ENCODE measurements at places on chromosomes 7 and 10. TPM values are rescaled to one million over a fixed set of nuclear protein-coding genes. Genes with fewer than 3 reads are reported as not detected.

GRCh38 chr7:15330943-15331342 is 230.9 kb downstream of the AGMO start:
- DNase-seq = no peak

The BTRC gene
- total RNA-seq = 19.3 TPM

- DNase-seq = no peak
Observed at GRCh38 chr10:5555881-5556280, 31.1 kb downstream of the CALML3 start.

DNA sequence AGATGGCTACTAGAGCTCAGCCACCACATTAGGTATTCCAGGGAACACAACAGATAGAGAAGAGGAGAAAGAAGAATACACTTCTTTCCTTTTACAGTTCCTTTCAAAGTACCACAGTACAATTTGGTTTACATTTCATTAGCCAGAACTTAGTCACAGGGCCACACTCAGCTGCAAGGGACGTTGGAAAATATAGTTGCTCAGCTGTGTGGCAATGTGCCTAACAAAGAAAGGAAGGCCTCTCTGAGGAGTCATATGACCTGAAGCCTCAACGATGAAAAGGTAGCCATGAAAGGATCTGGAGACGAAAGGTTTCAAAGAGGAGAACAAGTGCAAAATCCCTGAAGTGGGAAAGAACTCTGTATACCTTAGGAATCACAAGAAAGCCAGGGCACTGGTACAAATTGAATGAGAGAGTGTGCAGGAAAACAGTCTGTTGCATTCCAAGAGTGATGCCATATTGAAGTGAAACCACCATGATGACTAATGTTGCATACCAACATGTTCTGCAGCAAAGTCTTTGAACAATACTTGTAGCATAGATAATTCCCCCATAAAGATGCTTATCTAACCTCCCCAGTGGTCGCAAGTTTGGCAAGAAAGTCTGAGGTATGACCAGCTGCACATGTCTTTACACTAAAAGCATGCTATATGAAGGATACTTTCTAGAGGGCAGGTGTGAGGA is 278.9 kb downstream of the HPSE2 start:
- DNase-seq = no peak

DNA sequence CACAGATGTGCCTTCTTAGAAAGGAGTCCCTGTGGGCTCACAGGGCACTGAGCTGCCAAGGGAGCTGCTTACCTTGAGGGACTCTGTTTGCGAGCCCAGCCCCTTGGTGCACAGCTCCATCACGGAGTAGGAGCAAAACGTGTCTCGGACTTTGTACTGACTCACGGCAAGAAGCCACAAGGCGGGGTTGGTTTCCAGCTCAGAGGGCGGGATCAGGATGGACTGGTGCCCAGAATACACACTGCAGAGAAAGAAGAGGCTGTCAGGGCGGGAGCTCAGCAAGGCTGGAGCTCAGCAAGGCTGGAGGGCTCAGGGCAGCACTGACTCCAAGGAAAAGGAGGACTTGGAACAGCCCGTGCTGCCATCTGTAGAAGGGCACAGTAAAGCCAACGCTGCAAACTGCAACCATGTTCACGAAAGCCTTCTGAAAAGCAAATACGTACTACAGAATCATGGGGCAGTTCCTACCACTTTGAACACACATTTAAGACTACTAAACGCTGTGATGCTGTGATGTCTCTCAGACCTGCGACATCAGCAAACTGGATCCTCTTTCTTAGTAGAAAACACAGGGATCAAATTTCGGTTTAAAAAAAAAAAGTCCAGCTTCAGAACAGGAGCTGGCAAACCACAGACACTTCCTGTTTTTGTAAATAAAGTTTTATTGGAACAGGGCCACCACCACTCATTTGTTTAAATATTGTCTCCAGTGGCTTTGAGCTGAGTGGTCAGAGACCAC is 194.3 kb downstream of the ZMYND11 start:
- DNase-seq = peak; percentile 81

GRCh38 chr10:74104996-74105395 is 45.6 kb downstream of the AP3M1 start:
- no peak for DNase-seq

DNA sequence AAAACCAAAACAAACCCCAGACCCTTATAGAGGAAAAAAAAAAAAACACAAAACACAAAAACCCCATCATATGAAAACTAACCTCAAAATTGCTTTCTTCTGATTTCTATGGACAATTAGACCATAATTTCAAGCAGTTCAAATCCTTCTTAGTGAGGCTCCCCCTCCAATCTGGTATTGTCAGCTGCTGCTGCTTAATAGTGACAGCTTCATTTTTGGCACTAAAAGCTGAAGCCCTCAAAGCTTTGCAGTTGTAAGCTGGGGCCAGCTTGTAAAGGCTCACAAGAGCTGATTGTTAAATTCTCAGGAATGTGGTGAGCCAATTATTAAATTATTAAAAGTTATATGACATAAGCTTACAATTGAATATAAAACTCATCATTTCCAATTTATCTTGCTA is 21.9 kb downstream of the ATXN7L1 start:
- no peak for DNase-seq

- DNase-seq = no peak
Observed at GRCh38 chr7:100089458-100090196, 858 bp downstream of the COPS6 start.

- DNase-seq = no peak
Observed at GRCh38 chr7:113071465-113071864, 15.2 kb downstream of the GPR85 start.

DNA sequence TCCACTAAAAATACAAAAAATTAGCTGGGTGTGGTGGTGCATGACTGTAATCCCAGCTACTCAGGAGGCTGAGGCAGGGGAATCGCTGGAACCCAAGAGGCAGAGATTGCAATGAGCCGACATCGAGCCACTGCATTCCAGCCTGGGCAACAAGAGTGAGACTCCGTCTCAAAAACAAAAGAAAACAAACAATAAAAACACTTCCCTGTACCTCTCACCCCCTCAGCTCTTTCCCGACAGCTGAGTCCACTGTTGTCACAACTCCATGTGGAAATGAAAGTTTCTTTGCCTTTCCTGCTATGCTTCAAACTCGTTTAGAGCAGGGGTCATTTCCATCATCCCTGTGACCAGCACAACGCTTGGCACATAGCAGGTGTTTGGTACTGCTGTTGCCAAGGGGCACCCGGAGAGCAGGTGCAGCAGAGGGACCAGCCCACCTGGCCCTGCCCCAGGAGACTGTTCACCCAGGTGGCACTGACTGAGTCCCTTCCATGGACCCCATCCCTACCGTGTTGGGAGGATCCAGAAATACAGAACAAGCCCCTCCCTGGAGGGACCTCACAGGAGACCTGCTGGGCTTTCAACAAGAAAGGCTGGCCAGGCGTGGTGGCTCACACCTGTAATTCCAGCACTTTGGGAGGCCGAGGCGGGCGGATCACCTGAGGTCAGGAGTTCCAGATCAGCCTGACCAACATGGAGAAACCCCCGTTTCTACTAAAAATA is 4.9 kb downstream of the TMEM130 start:
- DNase-seq = no peak

The SERPINE1 gene
- 7.2 TPM for total RNA-seq

DNA sequence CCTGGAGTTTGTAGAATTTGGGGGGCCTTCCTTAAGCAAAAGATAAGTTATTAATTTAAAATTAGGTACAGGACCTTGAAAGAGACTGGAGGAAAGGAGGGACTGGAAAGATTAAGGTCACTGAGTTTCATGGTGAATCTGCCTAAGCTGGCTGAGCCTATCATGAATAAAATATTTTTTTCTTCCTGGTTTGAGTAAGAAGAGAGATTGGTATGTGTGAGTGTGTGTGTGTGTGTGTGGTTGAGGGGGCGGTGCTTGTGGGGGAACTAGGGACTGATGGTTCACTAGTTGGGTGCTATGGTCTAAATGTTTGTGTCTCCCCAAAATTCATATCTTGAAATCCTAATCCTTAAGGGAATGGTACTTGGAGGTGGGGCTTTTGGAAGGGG is 142.5 kb upstream of the PRKCQ start:
- no peak for DNase-seq

- no peak for DNase-seq
Observed at GRCh38 chr7:99000196-99000903, 122.0 kb downstream of the TRRAP start.

The EBF3 gene
- total RNA-seq = 6.6 TPM

DNA sequence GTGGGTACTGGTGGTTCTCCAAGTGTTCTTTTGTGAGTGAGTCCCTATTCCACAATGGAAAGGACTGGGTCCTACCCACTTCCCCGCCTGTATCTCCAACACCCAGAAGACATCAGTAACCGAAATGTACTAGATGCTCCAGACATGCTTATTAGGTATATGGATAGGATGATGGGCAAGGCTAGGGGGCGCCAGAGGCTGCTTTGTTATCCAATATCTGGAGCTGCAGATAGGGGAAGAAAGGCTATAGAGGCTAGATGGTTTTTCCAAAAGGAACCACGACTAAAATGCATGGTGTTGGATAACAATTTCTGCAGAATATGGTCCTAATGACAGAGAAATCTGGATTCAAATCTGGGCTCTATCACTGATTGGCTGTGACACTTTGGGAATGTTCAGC is 56.2 kb upstream of the TM9SF3 start:
- DNase-seq = peak; percentile 80

DNA sequence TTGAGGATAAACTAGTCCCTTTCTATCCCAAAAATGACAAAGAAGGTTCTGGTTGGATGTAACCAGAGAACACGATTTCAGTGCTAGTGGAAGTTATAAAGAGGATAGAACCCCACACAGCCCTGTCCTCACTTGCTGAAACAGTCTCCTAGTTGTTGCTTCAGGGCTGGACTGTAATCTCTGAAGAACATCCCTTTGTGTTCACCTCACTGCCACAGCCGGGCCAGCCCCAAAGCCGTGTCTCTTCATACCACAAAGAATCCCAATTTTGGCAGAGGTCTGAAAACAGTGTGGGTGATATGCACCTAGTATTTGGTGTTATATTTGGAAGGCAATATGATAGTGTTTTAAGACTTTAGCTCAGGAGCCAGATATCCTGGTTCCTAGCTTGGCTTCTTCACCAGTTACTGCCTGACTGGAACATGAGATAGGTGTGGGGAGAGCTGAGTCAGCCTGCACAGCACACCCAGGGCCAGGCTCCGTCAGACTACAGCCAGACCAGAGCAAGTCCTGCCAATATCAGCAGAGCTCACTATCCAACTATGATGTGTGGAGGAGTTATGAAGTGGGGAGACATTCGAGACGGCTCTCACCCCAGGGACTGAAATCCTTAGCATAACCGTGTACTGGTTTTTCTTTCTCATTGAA is 21.2 kb downstream of the CYP3A4 start:
- peak; percentile 68 for DNase-seq

DNA sequence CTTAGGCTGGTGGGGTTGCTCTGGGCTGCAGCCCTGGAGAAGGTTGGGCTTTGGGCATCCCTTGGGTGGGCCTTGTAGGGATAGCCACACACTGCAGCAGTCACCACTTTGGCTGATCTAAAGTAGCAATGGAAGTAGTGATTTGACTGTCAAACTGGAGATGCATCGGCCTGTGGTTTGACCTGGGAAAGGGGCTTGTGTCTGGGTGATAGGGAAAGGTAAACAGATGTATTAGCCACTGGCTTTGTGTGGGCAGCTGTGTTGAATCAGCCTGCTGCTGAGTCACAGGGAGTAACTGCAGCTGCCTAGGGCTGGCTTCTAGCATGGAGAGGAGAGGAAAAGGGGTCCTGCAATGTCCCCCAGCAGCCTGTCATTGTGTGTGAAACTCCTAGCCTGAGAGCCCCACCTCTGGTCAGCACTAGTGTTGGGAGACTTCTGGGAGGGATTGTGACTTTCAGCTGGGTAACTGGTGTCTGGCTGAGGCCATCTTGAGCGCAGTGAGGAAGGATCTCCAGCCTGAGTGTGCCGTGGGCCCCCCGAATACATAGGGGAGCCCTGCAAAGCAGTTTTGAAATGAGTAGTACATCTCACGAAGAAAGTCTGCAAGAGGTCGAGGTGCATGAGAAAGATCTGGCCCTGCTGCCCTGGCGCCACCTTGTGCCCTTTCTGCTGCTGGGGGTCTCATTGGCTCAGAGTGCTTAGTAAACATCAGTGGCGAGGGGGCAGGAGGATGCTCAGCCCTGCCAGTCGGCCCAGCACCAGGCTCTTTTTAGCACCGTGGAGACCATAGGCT is 117.3 kb downstream of the FANK1 start:
- no peak for DNase-seq

The WASHC2A gene
- total RNA-seq = 16.6 TPM

GRCh38 chr7:27194686-27195379 is 5.1 kb downstream of the HOXA13 start:
- no peak for DNase-seq

The PIK3AP1 gene
- 1.8 TPM for total RNA-seq

All from psoas muscle (tissue), 8 donors.